ENCODE measurements at places on chromosomes 13 and 19.

- no peak for DNase-seq
These were observed 989 bp upstream of the SACS start for GRCh38 chr13:23434491-23434890.

DNA sequence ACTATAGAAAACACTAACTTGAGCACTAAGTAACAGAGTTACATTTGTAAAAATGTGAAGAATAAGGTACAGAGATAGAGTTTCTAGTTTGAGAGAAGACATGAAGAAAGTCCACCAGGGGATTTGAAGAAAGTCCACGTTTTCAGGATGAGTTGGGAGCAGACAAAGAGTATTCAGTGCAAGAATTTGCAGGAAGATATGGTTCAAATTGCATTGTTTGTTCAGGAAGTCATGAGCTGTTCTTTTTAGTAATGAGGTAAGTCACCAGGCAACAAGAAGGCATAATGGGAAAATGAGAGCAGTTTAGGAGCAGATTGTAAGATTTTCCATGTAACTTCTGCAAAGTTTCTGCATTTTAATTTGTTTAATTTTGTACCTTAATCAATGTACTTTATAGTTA is 618.0 kb downstream of the DACH1 start:
- DNase-seq = no peak

DNA sequence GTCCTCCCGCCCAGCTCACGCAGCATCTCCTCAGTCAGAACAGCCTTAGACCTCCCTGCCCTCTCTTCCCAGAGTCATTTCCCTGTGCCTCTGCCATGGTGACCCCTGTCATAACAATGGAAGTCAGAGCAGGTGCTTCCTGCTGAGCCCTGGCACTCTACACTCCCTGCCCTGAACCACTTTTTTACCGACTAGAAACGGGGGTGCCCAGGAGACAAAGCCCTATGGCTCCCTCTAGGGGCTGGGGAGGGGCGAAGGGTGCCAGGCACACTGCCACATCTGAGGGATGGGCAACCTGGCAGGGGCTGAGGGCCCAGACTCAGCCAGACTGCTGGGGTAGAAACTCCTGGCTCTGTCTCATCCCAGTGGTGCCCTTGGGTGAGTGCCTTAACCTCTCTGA is 16.4 kb downstream of the ZNF574 start:
- no peak for DNase-seq

- no peak for DNase-seq
These were observed 406.2 kb downstream of the SUCLA2 start for GRCh38 chr13:47594833-47595232.

DNA sequence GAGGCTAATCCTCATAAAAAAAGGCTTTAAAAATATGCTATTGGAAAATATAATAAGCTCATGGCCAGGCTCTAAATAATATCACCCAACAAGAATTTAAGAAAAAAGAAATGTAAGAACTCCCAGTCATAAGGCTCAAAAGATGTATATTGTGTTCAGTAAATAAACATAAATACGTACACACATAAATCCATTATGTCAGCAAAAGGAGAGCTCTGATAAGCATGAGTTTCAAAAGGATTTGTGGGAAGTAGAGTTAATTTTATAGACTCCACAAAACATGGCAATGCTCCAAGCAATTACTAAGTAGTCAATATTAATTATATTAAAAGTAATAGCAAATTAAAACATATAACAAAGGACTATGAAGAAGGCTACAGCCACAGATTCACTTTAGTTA is 37.3 kb upstream of the TRPC4 start:
- DNase-seq = no peak

DNA sequence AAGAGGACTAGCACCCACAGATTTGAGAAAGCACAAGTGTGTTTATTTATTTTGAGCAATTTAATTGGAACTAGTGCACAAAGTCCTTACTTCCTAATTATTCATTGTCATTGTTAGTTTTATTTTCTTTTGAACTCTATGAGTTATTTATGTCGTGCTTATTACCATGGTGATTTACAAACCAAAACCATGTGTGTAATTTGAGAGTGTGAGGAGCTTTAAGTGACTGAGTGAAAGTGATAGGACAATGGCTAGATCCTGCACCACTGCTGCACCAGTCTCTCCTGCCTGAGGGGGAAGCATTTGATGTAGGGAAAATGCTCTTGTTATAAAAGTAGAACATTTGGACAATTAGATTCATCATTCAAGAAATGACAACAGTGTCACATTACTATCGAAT is 172.3 kb upstream of the KLF12 start:
- DNase-seq = no peak

DNA sequence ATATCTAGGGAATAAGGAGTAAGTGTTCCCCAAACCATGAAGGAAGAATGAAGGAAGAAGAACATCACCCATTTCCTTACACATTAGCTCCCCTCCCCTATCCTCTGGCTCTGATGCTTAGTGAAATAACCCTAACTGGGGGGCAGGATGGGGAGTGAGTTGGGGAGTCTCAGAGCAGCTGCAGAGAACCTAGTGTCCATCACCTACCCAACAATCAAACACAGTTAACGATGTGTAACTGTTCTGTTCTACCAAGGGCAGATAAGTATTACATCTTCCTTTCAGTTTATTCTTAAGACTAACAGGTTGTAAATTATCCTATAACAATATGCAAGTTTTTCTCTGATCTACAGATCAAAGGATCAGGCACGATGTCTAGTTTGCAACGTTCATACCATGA is 12.8 kb downstream of the ELF1 start:
- no peak for DNase-seq

DNA sequence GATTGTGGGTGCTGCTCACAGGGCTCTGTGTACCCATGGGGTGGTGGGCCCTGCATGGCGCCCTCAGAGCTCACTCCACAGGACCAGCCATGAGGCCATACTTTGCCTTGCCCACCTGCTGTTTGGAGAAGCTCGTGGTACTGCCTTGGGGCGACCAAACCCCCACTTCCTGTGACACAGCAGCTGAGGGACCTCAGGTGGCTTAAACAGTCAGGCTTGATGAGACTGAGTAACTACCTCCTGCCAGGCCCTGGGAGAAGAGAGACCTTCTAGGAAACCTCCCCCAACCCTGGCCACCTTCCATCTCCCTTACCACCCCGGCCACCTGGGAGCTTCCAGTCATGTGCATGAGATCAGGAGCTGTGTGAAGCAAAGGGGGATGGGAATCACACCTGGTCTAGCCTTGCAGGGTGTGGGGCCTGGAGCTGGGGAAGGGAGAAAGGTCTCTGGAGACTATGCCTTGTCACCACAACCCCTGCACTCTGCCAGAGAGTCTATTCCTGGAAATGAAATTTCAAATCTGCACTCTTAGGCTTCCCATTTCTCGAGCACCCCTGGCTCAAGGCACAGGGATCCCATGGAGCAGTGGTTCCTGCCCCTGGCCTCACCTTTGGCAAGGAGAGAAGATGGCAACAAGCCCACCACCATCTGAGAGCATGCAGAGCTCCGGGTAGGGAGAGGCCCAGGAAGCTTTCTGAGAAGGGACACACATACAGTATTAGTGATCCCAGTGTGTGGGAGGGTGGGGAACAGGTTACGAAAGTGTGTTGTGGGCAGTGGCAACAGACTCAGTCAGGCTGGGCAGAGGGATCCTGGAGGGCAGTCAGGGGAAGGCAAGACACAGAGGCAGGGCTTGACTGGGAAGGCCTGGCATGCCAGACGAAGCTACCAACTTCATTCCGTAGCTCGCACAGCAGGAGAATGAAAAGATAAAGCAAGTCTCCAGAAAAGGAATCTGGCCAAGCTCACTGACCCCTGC is 125.0 kb downstream of the URI1 start:
- DNase-seq = no peak

GRCh38 chr19:12202250-12202649 is 39.4 kb downstream of the ZNF136 start:
- no peak for DNase-seq

DNA sequence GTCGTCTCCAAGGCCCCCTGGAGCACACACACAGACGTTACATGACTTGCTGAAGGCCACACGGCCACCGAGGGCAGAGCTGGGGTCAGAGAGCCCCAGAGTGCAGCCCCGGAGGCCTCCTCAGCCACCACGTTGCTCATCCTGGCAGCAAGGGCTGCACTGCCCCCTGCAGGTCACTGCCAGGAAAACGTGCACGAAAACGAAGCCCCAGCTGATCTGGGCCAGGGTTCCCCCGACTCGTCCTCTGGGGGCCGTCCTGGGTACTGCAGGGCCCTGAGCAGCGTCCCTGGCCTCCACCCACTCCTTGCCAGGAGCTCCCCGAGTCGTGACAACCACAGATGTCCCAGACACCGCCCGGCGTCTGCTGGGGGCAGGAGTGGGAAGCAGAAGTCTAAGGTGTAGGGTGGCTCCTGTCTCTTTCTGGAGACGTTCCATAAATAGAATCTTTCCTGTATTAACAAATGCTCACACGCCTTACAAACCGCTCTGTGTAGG is 3.4 kb downstream of the TPGS1 start:
- peak; percentile 81 for DNase-seq

DNA sequence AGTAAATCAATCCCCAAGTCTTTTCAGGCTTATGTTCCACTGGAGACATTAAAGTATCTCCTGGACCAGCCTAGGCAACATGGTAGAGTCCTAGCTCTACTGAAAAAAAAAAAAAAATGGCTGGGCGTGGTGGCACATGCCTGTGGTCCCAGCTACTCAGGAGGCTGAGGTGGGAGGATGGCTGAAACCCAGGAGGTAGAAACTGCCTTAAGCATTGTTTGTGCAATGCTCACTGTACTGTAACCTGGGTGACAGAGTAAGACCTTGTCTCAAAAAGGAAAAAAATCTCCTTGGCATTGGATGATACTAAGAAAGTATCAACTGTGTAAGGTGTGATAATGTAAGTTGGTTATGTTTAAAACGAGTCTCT is 8.8 kb downstream of the KLK8 start:
- DNase-seq = no peak

DNA sequence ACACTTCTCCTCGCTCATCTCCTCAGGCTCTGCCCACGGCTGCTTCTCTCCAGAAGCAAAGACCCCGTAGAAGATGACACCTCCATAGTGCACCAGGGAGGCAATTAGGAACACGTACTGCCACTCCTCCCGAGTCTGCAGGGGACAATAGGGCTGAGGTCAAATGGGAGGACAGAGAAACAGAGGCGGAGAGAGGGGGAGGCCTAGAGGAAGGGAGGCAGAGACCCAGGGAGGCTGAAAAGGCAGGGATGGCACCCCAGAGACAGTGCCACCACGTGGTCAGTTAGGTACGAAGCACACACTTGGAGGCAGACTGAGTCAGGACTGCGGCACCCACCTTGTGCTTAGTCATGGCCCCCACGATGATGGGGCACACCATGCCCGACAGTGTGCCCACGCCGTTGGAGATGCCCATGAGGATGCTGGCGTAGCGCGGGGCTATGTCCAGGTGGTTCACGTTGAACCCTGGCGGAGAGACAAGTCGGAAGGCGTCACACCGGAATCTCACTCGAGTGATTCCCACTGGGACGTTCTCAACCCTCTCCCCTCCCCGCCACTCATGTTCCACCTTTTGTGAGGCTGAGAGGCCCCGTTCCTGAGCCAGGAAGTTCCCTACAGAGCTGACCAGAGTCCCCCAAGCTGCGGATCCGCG is 5.6 kb downstream of the GFY start:
- DNase-seq = no peak

- DNase-seq = no peak
These were observed 11.7 kb downstream of the KCNRG start for GRCh38 chr13:50026788-50027473.

GRCh38 chr13:48561466-48562235 is 28.8 kb upstream of the RCBTB2 start:
- no peak for DNase-seq

- no peak for DNase-seq
These were observed 905.5 kb downstream of the UQCRFS1 start for GRCh38 chr19:28307487-28307886.

DNA sequence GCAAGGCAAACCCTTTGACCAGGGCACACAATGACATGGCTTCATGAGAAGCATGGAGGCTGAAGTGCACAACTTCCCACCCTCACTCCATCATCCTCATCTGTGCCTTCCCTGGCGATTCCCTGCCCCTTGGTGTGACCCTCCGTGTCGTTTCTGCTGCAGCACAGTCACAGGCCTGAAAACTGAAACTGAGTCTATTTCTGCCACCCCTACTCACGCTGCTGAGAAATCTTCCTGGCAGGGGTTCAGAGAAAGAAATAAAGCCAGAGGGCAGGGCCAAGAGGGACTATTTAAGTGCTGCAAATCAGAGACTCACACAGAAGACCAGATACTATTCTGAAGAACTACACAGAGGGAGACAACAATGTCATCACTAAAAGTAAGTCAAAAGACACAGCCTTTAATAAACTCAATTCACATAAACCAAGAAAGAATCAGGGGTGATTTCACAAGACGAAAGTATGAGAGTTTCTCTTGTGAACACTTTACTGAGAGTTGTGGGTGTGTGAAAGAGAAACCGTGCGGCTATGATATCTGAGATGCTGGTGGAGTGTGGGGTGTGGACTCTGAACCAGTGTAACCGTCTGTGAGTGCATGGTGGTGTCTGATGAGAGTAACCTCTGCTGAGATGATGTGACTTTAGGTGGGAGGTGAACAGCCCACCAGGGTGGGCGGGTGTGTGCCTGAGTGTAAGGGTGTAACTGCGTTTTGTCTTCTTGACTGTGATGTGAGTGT is 23.5 kb downstream of the LGALS16 start:
- no peak for DNase-seq

DNA sequence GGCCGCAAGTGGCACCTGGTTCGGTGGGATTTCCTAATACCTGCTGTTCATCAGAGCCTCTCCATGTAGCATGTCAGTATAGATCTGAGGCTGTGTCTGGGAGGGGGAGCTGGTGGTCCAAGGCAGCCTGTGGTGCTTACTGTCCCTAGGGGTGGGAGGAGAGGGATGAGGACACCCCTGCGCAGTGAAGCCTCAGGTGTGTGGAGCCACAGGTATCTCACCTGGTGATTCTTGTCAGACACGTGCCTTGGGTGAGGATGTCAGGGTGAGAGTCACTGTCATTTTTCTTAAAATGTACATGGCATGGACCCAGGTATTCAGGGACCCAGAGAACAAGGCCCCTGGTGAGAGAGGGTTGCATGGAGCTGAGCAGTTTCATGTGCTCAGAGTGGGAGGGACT is 11.7 kb downstream of the CEACAM4 start:
- no peak for DNase-seq

DNA sequence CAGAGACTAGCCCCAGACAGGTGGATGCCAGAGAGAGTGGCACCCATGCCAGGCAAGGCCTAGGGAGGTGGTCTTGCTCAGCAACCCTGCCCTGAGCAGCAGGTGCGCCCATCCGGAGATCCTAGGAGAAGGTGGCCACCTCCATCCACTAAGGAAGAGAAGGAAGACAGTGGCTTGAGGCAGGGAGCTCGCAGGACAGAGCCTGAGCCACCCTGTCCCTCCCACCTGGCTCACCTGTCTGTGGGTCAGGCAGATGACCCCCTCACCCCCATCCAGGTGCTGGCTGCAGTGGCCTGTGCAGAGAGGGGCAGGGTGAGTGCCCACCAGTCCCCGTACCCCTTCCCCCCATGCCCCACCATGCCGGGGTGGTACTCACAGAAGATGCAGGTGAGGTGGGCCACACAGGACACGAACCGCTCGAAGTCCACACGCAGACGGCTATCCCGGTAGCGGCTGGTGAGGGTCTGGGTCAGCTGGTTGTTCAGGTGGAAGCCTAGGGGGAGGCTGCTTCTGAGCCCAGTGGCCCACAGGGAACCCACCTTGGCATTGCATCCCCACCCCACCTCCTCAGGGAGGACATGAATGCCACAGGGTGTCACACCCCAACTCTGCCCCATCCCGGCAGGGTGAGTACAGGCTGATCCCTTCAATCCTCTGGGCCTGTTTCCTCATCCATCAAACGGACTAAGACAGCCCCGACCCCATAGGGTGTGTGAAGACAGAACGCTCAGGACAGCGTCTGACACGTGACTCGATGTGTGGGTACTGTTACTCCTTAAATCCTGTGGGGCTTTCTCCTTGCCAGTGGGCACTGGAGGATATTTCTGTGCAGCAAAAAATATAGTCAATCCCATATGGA is 13.3 kb downstream of the CAPN12 start:
- DNase-seq = no peak

All from stimulated activated CD8-positive, alpha-beta memory T cell treated with anti-CD3 and anti-CD28 coated beads, Interleukin-2, amount 100 ng/mL, for 1 hour (primary cell).